Activated CD4-positive, alpha-beta T cell treated with anti-CD3 and anti-CD28 coated beads for 24 hours (primary cell): ENCODE measurements at places on chromosomes 13 and 19.

GRCh38 chr19:23222998-23223652 is 27.1 kb downstream of the ZNF724 start:
- no peak for DNase-seq

- no peak for DNase-seq
These were observed 368.8 kb upstream of the TSHZ3 start for GRCh38 chr19:31718032-31718431.

DNA sequence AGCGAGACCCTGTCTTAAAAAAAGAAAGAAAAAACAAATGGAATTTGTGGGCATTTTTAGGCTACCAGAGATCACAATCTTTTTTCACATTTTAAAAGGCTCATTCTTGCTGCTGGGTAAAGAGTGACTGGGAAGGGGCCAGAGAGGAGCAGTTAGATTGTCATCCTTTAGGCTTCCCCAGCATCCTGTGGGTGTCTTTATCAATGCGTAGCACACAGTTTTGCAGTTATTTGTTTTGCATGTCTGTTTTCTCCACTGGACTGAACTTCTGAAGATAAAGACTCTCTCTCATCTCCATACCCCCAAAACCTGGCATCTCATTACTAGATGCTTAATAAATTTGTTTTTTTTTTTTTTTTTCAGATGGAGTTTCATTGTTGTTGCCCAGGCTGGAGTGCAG is 2.1 kb upstream of the UTP14C start:
- DNase-seq, result no peak

DNA sequence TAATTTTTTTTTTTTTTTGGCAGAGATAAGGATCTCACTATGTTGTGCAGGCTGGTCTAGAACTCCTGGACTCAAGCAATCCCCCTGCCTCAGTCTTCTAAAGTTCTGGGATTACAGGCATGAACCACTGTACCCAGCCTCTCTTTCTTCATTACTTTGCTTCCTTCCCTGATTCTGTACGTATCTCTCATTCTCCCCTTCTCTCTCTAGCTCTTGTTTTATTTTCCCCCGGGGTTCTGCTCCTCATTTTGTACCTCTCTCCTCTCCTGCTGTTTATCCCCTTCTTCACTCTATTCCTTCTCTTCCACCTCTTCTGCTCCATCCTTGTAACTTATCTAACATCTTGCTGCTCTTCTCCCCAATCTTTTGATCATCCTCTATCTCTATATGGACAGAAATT is 46.5 kb downstream of the ZNF611 start:
- no peak for DNase-seq

DNA sequence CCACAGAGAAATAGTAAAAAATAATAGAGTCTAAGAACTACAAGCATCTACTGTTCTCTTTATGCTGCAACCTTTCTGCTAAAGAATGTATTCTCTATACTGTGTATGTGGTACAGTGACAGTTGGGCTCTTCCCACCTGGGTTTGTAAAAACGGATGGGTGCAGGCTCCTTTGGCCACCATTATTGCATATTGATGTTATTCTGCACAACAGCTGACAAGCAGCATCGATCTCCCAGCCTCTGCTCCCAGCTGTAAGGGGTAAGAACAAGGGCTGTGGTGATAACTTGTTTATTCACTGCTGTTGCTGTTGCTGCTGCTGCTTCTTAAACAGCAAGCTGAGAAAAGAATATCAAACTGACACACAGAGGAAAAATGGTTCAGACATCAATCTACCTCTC is 56.1 kb downstream of the KCNRG start:
- no peak for DNase-seq

- no peak for DNase-seq
These were observed 154.8 kb downstream of the COG6 start for GRCh38 chr13:39810091-39810877.

DNA sequence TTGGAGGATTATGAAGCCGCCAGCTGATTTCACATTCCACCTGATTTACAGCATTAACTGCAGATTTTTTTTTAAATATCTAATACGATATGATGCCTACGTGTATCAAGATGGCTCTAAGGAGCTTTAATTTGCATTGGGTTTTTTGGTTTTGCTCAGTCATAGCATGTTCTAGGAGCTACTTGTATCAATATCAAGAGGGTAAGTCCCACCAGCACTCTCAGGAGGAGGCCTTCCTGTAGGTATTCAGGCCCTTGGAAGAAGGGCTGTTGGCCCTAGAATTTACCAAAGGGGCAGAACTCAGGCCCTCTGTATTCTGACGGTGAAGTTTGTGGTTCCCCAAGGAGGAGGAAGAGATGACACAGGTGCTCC is 97.2 kb upstream of the IPO5 start:
- DNase-seq, result no peak

DNA sequence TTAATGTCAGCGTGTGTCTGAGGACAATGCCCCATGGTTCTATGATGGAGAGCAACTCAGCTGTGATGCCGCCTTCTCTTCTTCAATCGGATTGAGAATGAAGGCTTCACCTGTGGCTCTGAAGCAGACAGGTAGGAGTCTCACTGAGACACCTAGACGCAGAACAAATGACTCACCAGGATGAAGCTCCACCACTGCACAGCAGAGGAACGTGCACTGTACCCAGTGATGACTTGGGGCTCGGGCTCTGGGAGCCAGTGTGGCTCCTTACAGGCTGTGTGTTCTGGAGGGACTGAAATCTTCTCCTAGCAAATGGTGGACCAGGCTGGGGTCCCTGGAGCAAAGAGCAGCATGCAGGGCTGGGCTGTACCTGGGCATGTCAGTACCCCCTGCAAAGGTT is 44.0 kb downstream of the CCDC70 start:
- DNase-seq, result no peak

DNA sequence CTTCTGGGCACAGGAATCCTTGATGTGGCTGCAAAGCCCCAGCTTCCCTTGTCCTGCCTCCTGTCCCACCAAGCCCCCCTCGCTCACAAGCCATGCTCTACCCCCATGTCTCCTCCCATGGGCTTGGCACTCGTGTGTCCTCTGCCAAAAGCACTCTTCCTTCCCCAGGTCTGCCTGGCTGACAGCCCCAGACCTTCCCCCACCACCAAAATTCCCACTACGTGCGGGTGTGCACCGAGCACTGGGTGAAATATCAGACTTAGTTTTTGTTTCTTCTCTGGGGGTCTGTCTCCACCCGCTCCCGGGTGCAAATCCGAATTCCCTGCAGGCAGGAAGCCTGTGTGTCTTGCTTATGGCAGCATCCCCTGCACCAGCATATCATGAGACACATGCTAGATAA is 5.9 kb upstream of the VSTM2B start:
- no peak for DNase-seq

- no peak for DNase-seq
These were observed 71.1 kb downstream of the PIBF1 start for GRCh38 chr13:72853000-72853399.

- DNase-seq, result no peak
These were observed 28.6 kb downstream of the PRAM1 start for GRCh38 chr19:8473648-8474476.

DNA sequence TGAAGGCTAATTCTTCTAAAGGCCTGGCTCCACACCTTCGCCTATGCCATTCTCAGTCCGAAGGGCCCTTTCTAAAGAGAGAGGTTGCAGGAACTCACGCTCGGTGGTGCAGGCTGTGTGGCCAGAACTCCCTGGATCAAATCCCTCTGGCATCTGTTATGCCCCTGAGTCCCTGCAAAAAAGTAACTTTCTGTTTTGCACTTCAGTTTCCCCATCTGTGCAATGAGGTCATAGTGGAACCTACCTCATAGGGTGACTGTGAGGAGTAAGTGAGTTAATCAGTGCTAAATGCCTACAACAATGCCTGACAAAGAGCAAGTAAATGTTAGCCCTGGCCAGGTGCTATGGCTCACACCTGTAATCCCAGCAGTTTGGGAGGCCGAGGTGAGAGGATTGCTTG is 7.3 kb downstream of the IGSF23 start:
- DNase-seq, result no peak

DNA sequence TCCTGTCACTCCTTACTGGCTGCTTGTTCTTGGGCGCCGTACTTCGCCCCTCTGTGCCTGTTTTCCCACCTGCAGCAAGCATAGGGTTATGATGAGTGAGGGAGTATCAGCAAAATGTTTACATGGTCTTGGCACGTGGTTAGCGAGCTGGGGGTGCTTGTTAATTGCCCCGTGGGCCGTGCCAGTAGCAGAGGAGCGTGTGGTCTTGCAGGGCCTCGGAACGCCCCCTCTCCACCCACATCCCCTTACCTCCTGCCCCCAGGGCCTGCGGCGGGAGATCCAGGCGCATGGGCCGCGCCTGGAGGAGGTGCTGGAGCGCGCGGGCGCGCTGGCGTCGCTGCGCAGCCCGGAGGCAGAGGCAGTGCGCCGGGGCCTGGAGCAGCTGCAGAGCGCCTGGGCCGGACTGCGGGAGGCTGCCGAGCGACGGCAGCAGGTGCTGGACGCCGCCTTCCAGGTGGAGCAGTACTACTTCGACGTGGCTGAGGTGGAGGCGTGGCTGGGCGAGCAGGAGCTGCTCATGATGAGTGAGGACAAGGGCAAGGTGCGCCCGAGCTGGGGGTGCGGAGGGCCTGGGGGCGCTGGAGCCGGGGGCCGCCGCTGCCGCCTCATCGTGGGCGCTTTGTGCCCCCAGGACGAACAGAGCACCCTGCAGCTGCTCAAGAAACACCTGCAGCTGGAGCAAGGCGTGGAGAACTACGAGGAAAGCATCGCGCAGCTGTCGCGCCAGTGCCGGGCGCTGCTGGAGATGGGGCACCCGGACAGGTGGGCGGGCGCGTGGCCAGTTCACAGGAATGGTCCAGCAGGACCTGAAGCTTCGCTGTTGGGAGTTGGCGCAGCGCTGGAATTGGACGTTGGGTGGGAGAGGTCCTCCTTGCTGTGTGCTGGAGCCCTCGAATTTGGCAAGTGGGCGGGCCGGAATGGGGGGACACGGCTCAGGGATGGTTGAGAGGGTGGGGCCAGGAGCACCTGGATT is 22.5 kb upstream of the SHKBP1 start:
- no peak for DNase-seq

GRCh38 chr13:87736849-87737385 is 65.7 kb downstream of the SLITRK5 start:
- DNase-seq, result no peak

DNA sequence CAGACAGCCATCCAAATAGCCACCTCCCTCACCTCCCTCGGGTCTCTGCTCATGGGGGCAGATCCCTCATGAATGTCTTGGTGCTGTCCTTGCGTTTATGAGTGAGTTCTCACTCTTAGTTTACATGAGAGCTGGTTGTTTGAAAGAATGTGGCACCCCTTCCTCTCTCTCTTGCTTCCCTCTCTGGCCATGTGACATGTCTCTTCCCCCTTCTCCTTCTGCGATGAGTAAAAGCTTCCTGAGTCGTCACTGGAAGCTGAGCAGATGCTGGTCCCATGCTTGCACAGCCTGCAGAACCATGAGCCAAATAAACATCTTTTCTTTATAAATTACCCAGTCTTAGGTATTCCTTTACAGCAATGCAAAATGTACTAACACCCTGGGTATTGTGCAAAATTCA is 208.7 kb downstream of the LACC1 start:
- no peak for DNase-seq

GRCh38 chr13:49374585-49375290 is 69.1 kb downstream of the CAB39L start:
- DNase-seq, result no peak

- no peak for DNase-seq
These were observed 111.9 kb downstream of the KCNRG start for GRCh38 chr13:50126993-50127725.

DNA sequence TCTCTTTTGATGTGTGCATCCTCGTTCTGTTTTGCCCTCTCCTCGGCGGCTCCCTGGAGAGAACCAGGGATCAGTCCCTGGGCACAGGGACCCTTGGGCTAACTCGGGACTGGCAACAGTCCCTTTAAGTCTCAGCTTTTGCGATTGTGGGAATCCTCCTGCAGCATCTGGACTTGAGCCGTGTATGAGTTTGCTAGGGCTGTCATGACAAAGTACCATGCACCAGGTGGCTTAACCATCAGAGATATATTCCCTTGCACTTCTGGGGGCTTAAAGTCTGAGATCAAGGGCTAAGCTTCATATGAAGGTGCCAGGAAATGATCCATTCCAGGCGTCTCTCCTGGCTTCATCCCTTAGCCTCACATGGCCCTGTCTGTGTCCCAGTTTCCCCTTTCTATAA is 34.5 kb downstream of the ARHGEF18 start:
- no peak for DNase-seq

DNA sequence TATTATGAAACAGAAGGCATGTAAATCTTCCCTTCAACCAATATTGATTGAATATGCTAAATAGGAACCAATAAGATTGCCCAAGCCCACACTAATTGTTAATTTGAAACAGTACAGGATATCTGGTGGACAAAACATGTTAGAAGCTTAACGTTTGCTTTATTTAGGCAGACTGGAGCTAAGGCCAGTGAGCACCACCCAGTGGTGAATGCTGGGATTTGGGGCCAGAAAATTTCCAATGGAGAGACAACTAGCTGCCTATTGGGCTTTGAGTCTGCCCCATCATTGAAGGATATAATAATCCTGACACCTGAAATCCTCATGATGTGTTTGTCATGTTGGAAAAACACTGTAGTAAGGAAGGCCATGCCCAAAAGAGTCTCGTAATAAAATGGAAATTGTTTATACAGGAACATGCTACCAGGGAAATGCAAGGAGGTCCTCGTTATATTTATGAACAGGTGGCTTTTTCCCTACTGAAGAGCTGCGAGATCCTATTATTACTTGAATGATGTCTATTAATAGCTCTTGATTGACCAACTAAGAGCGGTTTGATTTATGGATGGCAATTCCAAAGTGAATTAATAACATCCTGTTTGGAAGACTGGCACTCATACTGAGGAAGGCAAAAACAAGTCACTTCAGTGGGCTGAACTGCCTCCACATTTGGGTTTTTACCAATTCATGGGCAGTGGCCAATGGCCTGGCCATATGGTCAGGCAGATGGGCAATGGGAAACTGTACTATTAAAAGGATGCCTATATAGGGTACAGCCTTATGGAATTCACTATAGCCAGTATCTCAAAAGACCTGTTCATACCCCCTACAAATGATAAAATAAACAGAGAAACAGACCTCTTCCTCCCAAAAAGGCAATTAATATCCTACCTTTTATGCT is 8.7 kb downstream of the SIGLECL1 start:
- peak; percentile 31 for DNase-seq

DNA sequence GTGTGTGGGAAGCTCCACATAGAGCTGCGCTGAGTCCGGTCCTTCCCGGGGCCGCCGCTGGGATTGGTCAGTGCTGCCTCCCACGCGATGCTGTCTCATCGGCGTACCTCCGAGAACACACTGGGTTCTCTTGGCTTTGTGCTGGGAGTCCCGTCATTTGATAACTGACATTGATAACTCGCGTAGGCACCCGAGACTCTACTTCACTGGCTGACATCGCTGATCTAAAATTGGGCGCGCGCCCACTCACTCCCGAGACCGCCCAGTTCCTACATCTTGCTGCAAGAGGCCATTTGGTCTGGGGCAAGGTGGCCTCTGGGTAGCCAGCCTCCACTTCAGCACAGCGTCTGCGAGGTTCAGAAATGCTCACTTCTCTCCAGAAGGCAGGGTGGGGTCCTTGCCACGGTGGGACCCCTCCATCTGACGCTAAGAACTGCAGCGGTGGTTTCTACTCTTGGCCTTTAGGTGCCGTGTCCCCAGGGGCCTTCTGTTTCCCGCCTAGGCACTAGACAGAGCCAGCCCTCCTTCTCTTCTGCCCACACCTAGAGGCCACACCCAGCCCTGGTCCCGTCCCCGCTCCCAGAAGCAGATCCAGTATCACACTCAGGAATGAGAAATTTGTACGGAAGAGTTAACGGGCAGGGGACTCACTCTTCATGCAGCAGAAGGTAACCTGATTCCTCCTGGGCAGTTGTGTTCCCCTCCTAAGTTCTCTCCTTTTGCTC is 40.7 kb upstream of the ATP11A start:
- DNase-seq, result no peak
